ENCODE measurements at places on chromosomes 6 and 20.

DNA sequence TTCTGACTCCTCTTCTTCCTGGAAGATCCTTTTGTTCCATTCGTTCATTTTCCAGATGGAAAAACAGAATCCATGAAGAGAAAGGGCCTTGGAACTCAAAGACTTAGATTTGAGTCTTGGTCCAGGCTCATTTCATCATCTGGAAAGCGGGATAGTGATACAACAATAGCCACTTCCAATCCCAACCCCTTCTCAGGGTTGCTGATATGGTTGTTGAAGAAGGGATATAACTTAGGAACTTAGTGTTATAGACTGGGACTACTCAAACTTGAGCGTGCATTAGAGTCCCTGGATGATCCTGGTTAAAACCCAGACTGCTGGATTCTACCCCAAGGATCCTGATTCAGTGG lies 1.3 kb downstream of the GDAP1L1 start:
- DNase-seq = no peak

DNA sequence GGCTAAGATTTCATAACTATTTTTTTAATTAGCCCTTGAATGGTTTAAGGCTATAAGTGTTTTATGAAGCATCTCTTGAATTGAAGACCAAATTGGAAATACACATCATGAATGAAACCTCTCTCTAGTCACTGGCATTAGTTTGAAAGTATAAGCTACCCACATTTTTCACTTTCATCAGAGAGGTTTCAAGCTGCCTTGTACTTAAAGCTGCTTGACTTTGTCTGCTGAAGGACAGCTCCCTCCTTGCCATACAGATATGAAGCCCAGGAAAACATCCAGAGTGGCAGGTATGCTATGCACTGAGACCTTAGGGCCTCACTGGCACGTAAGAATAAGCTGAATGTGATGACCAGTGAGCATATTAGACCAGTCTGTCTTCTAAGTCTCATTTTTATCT lies 62.7 kb downstream of the ELOVL2 start:
- no peak for DNase-seq

- DNase-seq = no peak
Observed at GRCh38 chr6:134840086-134840867, 109.6 kb downstream of the ALDH8A1 start.

DNA sequence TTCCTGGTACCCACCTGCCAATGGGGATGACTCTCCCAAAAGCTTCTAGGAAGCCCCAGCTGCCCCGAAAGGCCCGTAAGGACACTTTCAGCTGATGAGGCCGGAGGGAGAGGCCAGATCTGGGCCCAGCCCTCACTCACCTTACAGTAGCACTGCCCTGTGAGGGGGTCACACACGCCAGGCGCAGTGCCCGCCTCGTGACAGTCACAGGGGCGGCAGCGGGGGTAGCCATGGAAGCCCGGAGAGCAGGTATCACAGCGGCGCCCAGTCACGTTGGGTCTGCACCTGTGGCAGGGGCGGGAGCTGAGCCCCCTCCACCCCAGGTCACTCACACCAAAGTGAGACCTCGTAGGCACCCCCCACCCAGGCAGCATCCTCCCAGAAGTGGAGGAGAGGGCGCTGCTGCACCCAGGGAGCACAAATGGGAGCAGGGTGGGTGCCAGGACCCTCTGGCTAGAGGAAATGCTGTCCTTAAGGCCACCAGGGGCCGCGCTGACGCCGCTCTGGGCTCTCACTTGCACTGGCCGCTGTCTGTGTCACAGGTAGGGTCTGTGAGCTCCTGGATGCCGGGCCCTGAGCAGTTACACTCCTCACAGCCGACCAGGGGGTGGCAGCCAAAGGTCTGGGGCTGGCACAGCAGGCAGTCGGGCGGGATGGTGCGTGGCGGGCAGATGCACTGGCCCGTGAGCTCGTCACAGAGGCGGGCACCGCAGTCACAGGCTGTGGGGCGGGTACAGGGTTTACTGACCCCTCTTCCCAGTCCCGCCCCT lies 25.1 kb downstream of the ADRM1 start:
- DNase-seq = no peak

GRCh38 chr6:4350567-4351519 lies 215.5 kb upstream of the ECI2 start:
- DNase-seq = no peak

DNA sequence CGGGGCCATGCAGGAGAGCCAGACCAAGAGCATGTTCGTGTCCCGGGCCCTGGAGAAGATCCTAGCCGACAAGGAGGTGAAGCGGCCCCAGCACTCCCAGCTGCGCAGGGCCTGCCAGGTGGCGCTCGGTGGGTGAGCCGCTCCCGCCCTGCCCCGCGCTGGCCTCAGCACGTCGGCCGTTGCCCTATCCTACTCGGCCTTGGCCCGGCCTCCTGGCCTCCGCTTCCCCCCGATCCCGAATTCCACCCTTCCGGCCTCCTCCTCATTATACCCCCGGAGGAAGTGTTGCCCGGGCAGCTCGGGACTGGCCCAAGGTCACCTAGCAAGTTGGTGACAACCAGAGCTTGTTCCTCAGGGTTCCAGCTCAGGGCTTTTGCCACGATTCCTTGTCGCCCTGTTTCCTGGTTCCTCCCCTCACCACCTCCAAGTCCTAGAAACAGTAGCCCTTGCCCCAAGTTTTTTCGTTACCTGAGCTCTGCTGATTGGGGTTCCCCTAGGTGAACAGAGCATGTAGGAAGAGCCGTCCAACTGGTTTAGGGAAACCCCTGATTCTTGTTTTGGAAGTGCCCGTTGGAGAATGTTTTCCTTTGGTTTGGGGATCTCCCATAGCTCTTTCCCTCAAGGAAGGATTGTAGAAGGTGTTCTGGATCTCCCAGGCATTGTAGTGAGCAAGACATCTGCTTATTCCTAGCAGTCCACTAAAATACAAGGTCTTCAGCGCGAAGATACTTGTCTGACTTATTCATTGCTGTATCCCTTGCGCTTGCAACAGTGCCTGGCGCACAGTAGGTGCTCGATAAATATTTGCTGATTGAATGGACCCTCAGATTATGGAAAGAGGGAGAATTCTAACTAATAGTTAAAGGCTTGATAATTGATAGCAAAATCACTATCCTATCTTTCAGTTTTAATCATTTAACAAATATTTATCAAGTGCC lies 641 bp downstream of the ARFGEF2 start:
- DNase-seq = peak; percentile 74

- DNase-seq = no peak
Observed at GRCh38 chr6:51866867-51867266, 220.5 kb downstream of the PKHD1 start.

DNA sequence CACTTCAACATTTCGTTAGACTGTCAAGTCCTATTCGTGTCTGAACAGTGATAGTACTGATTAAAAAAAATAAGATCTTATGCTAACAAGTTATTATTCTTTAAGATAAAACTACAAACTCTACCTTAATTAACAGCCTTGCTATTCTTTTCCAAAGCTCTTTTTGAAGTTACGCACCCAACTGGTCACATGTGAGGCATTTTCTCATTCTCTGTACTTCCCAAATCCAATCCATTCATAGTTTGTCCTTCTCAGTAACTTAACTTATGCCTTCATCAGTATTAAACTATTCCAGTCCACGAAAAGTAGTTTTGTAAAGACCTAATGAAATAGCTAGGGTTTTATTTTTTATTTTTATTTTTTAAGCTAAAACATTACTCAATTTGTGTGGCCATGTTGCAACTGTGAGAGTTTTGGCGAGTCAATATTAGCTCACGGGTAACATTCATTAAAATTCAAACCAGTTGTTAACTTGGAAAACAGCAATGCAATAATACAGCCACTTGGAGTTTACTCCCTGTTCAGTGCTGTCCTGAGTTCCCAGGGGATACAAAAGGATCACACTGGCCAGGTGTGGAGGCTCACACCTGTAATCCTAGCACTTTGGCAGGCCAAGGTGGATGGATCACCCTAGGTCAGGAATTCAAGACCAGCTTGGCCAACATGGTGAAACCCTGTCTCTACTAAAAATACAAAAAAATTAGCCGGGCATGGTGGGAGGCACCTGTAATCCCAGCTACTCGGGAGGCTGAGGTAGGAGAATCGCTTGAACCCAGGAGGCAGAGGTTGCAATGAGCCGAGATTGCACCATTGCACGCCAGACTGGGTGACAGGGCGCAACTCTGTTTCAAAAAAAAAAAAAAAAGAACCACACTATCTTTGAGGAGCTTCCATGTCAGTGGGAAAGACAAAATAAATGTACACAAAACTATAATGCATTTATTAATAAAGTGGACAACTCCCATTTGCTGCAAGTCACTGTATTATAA lies 27.9 kb upstream of the EEF1A1 start:
- no peak for DNase-seq

DNA sequence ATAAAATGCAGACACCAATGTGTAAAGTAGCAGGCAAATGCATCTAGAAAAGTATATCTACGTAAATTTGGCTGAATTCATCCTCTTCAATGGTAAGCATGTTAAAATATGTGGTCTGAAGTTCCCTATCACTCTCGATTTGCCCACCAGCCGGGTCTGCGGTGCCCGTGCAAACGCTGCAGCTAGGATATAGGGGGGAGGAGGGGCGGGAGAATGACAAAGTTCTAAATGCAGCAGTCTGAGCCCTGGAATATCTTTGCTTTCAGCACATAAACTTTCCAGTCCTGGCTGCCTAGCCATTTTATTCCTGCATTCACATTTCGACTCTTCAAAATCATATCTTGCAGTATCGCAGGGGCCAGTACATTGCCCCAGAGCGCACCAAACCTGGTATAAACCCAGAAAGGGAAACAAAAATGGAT lies 708 bp downstream of the NRN1 start:
- DNase-seq = no peak

DNA sequence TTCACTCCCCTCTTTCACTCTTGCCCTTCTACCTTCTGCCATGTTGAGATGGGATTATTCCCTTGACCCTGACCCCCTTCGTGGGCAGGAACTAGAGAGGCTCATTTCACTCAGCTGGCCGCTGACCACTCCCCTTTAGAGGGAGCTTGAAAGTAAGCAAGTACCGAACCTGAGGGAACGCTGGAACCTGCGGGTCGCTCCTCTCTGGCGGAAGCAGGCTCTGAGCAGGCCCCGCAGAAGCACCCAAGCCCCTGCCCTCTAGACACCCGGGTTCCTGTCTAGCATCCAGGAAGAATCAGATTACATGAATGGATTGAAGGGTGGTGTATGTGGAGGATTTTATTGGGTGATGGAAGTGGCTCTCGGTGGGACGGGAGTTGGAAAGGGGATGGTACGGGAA lies 11.9 kb upstream of the MYCT1 start:
- DNase-seq = no peak

- DNase-seq = no peak
Observed at GRCh38 chr6:72530152-72530551, 91.7 kb upstream of the KCNQ5 start.

DNA sequence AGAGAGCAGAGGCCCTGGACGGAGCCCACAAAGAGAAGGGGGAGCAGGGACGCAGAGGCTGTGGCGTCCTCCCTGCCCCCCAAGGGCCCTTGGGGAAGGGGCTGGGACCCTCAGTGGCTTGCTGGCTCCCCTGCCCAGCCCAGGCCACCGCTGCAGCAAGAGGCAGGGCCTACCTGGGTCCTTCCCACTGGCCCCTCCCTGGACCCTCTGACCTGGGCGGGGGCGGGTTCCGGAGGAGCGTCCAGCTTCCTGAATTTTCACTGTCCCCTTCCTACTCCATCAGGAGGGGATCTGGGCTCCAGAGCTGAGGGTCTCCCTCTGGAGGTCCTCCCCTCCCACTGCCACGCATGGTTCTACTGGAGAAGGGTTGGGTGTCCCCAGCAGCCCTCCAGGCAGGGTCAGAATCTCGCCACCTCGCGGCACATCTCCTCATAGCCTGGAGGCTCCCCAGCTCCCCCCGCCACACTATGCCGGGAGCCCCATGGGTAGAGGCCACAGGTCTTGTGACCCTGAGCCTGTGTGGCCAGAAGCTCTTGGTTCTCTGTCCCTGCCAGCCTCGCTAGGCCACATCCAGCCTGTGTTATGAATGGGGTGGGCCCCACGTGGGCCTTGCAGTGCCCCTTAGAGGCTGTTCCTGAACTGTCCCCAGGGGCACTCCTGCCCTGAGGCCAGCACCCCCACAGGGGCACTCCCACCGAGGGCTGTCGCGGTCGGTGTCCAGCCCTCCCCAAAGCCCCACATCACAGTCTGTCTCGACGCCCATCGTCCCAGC lies 1.0 kb upstream of the SOX18 start:
- DNase-seq = no peak

DNA sequence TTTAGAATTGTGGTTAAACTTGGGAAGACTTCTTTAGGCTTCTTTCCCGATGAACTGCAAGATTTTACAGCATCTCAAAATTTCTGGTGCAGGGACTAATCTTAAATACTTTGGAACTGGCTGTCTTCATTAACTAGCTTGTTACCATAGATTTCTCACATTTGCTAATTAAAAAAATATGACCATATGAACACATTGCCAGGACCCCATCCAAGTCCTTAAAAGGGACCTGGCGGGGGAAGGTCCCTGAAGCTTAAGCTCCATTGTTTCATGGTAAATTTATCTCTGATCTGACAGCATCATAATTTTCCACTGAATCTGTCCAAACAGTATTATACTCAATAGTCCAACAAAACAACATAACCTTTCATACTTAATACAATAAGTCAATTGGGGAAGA lies 517.8 kb upstream of the FLRT3 start:
- no peak for DNase-seq

DNA sequence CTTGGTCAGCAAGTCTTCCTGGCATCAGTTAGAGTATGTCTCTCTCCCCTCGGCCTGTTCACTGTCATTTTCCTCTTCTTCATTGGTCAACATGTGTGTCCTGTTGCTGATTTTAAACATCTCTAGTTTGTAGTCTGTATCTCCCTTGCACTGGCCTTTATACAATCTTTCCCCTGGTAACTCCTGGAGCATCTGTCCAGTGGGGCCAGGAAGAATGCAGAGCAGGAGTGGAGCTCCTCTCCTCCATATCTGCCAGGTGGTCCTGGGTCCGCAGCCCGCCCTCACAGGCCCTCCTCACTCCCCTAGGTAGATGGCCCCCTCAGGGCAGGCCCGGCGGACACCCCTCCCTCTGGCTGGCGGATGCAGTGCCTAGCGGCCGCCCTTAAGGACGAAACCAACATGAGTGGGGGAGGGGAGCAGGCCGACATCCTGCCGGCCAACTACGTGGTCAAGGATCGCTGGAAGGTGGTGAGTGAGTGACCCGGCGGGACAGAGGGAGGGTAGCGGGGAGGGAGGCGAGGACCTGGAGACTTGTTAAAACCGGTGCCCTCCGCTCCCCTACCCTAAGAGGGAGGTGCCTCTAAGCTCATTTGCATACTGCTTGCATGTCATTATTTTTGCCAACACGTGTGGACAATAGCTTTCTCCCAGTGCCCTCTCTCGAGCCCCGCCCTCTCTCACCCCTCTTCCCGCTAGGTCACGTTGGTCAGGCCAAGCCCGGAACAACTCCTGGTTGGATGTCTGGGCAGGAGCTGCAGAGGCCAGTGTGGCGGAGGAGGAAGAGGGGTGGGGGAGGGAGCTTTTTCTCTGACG lies 3.2 kb downstream of the TTBK1 start:
- DNase-seq = no peak

- DNase-seq = no peak
Observed at GRCh38 chr6:21767891-21768648, 174.5 kb downstream of the SOX4 start.
